Stimulated activated CD4-positive, alpha-beta T cell treated with anti-CD3 and anti-CD28 coated beads, Interleukin-4, amount 100 ng/mL, for 24 hours (primary cell): ENCODE measurements at places on chromosomes 7 and 10.

DNA sequence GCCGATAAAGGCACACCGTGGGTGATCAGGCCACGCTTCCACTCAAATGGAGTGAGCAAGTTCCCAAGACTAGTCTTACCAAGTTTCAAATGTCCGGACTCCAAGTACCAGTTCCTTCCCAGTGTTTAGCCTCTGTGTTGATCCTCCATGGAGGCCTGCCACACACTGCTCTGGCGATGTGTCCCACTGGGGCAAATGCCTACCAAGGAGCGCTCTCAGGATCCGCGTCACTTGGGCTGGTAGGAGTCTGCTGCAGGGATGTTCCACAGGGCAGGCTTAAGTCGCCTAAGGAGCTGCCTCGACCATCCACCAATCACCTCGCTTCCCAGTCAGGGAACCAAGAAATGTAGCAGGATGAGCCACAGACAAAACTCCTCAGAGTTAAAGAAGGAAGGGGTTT is 17.4 kb upstream of the MRLN start:
- no peak for DNase-seq

DNA sequence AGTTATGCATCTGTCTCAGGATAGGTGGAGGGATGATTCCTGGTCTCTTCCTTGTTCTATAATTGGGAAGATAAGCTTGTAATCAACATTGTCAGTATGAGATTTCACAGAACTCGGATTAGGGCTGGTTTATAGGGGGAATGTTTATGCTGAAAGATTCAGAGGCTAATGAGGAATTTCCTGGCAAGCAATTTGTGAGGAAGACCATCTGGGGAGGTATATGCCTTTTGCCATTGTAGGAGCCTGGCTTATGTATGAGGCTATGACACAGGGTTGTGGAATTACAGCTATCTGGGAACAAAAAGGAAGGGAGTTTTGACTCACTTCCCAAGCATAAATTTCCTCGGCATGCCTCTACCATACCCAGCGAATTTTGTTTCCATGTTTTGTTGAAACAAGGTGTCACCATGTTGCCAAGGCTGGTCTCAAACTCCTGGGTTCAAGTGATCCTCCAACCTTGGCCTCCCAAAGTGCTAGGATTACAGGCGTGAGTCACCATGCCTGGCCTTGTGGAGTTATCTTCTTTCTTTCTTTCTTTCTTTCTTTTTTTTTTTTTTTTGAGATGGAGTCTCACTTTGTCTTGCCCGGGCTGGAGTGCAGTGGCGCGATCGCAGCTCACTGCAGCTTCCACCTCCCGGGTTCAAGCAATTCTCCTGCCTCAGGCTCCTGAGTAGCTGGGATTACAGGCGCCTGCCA is 1.6 kb upstream of the COPS6 start:
- DNase-seq: no peak

- no peak for DNase-seq
Measured at GRCh38 chr7:27519793-27520469, 142.8 kb downstream of the HIBADH start.

- DNase-seq: no peak
Measured at GRCh38 chr10:83764666-83765065, 374.6 kb upstream of the GHITM start.

DNA sequence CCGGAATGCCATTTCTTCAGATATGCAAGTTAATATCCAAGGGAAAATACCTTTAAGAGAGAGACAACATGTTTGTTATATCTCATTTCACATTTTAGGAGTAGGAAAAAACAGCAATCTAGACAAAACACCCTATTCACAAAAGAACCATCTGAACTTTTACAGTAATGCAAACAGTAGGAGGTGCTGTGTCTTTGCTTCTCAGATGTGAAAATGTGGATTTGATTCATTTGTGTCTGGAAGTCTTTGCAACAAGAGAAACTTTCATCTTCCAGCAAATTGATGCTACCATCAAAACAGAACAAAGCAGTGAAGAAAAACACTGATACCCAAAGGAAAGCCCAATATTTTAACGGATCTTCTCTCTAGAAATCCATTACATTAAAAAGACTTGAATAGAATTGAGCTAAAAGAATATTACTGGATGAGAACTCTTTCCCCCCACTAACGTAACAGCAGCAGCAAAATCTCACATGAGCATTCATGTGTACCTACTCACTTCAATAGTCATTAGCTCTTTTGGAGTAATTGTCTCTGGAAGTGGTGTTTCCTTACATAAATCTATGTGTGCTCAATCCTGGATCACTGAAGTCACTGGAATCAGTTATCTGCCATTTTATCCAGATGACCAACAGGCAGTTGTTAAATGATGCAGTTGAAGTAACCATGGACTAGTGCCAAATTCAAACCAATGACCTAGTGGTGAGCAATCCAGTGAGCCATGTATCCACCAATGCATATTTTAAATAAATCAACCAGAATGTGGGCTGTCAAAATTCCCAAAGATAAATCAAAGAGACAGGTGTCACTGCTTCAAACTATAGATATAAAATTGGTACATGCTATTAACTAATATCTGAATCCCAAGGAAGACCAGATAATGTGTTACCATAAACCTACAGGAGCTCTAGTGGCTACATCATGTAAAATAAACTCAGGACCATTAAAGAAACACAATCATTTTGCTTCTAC is 1.8 kb downstream of the SEMA3C start:
- DNase-seq: no peak
